Stimulated activated CD4-positive, alpha-beta T cell treated with anti-CD3 and anti-CD28 coated beads, Interleukin-1b, Interleukin-23, amount 100 ng/mL, for 1 hour (primary cell): ENCODE measurements at places on chromosomes 1 and 21.

DNA sequence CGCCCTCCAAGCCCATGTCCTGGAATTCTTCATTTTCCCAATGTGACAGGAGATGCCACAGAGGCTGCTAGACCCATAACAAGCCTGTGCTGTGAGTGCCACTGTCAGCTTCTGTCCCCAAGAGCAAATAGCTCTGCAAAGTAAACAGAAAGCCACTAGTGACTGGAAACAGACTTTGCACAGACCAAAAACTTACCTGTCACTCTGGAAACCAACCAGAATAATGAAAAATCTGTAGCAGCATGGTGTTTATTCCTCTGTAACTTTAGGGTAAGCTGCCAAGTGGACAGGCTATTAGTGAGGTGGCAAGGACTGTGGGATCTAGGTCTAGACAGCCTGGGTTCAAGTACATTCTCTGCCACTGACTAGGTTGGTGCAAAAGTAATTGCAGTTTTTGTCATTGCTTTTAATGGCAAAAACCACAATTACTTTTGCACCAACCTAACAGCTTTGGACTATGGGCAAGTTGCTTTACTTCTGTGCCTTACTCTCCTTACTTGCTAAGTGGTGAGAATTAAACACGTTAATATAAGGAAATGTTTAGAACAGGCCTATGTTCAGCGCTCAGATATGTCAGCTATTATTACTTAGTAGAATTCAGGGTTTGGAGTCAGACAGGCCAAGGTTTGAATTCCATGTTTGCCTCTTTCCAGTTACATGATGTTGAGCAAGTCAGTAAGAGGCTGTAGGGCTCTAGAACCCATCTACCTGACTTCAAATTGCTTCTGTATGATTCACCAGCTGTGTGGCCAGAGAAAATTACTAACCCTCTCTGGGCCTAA is at the start of gene C8B:
C8B (minus strand) TSS at position 100 of the 782 bp plus-strand sequence; CDS start at position 33, 67 bp downstream.
- DNase-seq = no peak

- no peak for DNase-seq
Observed at GRCh38 chr1:84103197-84103992, 40.7 kb upstream of the PRKACB start.

DNA sequence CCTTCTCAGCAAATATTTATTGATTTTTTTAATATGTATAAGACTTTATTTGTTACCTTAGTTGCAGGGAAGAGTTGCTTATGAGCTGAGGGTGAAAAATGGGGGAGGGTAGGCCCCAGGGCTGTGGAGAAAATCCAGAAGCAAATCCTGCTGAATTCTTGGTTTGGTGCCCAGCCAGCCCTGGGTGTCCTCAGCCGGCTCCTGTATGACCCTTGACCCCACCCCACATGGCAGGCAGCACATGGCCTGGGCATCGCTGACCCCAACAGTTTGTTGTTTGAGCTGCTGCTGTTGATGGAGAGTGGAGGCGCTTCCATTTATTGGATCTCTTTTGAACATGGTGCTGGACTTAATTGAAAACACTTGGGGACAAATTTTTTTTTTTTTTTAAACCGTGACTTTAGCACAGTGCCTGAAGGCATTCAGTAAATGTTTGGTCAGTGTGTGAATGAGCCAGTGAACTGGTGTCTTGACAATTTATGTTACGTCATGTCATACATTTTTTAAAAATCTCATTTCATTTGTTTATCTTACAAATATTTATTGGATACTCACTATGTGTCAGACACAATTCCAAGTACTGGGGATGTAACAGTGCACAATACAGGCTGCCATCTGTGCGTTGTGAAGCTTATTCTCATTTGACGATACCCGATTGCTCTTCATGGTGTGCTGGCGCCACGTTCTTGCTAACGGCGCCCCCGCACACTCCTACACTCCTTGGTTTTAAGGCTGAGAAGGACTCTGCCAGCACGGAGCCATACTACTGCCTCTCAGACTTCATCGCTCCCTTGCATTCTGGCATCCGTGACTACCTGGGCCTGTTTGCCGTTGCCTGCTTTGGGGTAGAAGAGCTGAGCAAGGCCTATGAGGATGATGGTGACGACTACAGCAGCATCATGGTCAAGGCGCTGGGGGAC is 98.8 kb downstream of the MTR start:
- no peak for DNase-seq

DNA sequence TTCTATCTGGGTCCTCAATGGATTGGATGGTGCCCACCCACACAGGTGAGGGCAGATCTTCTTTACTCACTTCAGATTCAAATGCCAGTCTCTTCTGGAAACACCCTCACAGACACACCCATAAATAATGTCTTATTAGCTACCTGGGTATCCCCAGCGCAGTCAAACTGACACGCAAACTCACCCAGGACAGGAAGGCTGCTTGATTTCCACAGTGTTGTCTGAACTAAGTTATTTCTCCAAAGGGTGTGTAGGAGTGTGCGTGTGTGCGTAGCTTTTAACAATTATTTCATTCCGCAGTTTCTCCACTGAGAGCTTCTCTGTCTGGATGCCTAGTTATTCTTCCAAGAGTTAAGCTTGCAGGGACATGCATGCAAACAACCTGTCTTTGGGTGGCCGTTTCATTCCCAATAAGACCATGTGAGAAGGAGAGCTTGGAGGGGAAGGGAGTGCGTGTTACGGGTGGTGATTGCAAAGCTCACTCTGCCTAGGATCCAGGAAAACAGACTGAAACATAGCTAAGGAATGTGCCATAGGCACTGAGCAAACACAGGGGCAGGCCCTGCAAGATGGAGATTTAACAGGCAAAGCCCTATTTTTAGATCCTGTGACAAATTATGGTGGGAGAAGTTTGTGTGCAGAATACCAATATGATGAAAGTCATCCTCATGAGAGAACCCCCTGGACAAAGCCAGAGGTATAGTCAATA is 269.7 kb downstream of the DYRK1A start:
- DNase-seq = no peak

DNA sequence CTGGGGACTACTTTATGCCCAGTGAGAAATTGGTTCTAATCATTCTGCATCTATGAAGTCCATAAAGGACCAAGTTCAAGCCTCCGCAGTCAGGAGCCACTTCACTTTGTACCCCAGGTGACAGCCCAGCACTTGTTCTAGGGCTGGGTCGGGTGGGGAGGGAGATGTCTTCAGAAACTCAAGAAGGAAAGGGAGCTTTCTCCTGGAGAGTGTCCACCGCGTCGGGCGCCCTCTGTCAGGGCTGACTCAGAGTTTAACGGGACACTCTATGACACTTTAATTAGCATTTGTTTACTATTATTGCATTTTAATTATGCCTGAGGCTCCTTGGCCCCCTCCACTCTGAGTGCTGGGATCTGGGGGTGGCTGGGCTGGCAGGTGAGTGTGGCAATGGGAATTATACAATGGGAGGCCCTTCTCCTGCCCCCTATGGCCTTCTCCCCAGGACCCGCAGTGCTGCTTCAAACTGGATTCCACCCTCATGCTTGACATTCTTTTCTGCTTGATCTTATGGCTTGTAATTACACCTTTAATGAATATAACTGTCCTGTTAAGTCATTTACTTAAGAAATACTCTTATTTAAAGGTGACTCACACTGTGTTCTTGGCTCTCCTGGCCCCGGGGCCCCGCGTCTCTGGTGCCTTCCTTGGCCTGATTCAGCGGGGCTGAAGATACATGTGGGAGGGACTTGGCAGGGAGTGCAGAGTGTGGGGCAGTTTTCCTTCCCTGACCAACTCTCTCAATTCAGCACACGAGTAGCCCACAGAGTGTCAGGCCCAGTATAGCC is 136.6 kb downstream of the PLXNA2 start:
- DNase-seq = no peak

DNA sequence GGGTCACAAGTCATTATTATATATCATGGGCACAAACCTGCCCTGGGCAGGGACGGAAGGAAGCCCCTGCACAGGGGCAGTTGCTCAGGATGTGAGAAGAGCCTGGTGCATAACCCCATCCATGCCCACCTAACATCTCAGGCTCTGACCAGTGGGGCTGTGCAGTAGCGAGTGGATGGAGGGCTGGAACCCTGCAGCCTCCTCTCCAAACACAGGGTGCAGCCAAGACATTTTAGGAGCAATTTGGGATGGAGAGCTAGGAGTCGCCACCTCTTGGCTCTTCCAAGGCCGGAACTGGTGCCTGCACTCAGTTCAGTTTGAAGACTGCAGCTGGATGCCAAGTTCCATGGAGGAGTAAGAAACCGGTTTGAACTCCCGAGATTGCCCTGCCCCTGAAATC is 2.8 kb downstream of the MX1 start:
- no peak for DNase-seq

DNA sequence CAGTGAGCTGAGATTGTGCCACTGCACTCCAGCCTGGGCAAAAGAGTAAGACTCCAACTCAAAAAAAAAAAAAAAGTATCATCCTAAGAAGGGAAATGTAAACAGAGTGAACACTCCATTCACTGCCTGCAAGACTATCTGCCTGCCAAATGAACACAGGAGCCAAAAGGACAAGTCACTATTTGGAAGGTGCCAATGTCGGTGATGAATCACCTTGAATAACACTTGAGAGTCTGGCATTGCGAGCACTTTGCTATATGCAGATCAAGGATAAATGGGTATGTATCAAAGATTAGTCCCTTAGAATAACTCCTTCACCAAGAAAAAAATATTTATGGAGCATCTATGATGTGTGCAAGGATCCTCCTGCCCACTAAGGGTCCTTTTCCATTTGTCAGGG is 6.6 kb downstream of the UBR4 start:
- no peak for DNase-seq
